EL (cell line): ENCODE measurements at places on chromosomes 2 and 18.

DNA sequence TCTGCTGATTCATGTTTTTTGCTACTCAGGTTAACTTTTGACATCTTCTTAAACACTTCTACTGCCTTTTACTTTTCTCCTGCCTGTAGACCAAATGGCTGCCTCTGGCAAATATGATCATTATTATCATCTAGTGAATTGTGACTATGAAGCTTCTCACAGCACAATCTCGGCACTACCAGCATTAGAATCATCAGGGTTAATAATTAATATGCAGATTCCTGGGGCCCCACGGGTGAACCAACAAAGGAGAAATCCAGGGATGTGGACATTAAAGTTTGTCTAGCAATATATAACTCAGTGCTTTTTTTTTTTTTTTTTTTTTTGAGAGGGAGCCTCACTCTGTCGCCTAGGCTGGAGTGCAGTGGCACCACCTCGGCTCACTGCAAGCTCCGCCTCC lies 136.1 kb downstream of the SPOPL start:
- no peak for DNase-seq

- DNase-seq = peak; percentile 41
Observed at GRCh38 chr2:9264301-9264700, 57.7 kb downstream of the ASAP2 start.

DNA sequence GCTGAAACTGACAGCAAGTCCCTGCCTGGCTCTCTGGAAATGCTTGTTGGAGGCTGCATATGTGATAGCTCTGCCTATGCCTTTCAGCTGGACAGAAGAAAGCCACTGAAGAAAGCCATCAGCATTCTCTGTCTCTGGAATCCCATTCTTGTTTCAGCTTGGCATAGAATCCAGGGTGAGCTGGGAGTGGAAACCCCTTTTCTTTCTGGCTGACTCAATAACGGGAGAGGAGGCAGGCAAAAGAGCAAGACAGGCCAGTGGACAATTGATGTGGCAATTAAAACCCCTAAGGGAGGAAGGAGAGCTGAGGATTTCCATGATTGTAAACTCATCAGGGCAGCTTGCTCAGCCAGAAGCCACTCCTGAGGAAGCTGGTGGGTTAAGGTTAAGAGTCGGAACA lies 208.1 kb downstream of the CLIP4 start:
- no peak for DNase-seq

- DNase-seq = no peak
Observed at GRCh38 chr2:96879545-96880040, 9.7 kb upstream of the SEMA4C start.
